ENCODE measurements at places on chromosomes 1 and 21. TPM values are rescaled to one million over a fixed set of nuclear protein-coding genes. Genes with fewer than 3 reads are reported as not detected.

DNA sequence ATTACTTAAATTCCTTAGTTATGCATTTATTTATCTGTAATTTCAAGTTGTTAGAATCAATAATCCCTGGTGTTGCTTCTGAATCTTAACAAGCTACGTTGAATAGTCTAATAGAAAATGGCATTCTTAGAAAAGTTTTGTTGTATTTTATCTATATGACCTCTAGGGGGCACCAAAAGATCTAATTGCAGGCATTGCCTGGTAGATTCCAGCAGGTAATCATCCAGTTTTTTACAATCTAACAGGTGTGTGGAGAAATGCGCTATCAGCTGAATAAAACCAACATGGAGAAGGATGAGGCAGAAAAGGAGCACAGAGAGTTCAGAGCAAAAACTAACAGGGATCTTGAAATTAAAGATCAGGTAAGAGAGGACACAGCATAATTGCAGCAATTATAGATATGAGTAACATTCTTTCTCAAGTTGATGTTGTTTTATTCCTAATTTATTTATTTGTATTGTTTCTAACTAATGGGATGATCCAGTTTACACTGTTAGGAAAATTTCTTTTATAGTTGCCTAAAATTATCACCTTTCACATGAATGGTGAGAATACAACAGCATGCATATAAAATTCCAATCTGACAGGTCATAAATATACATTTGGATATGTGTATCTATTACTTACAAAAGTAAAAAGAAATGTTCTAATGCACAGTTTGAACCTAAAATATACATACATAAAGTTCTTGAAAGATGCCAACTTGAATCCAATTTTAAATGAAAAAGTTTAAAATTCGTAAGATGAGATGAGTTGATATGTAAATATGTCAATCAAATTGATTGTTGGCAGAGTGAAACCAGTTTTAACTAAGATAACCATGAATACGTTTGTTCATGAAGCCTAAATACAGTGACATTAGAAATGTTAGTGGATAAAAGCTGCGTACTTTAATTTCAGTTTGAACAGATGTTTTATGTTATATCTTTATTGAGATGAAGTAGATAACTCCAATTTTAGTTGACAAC is 88.4 kb downstream of the SDCCAG8 start:
- H3K4me1 ChIP-seq: peaks cover 17% of the 10 kb centered on the region
- no peak overlapping the region for H3K27ac ChIP-seq
- H3K36me3 ChIP-seq: peaks cover 3% of the 10 kb centered on the region
- H3K27me3 ChIP-seq: no peaks in the 10 kb centered on the region
- H3K4me3 ChIP-seq: no peak overlapping the region
- peak; percentile 51 for DNase-seq

GRCh38 chr1:93502571-93502970 is 54.7 kb downstream of the FNBP1L start:
- H3K27ac ChIP-seq: no peak overlapping the region
- H3K27me3 ChIP-seq: no peaks in the 10 kb centered on the region
- DNase-seq: no peak
- H3K4me1 ChIP-seq: peaks cover 4% of the 10 kb centered on the region
- no peaks in the 10 kb centered on the region for H3K36me3 ChIP-seq

GRCh38 chr1:81848880-81849682 is 48.3 kb downstream of the ADGRL2 start:
- H3K36me3 ChIP-seq: no peaks in the 10 kb centered on the region
- no peaks in the 10 kb centered on the region for H3K27me3 ChIP-seq
- no peaks in the 10 kb centered on the region for H3K4me1 ChIP-seq
- no peak overlapping the region for H3K4me3 ChIP-seq

GRCh38 chr1:21490774-21491487 is 18.3 kb upstream of the ALPL start:
- H3K4me3 ChIP-seq: no peak overlapping the region
- H3K27me3 ChIP-seq: peaks cover 7% of the 10 kb centered on the region
- peak; percentile 30 for DNase-seq
- H3K4me1 ChIP-seq: no peaks in the 10 kb centered on the region
- H3K36me3 ChIP-seq: no peaks in the 10 kb centered on the region

- peaks cover 5% of the 10 kb centered on the region for H3K4me1 ChIP-seq
- no peaks in the 10 kb centered on the region for H3K27me3 ChIP-seq
- no peak overlapping the region for H3K4me3 ChIP-seq
- H3K27ac ChIP-seq: no peak overlapping the region
- DNase-seq: no peak
These were observed 123.1 kb upstream of the ZBTB40 start for GRCh38 chr1:22328331-22329147.

- no peaks in the 10 kb centered on the region for H3K4me1 ChIP-seq
- no peaks in the 10 kb centered on the region for H3K27me3 ChIP-seq
- DNase-seq: no peak
- no peak overlapping the region for H3K4me3 ChIP-seq
- H3K27ac ChIP-seq: no peak overlapping the region
These were observed 237.6 kb downstream of the SDCCAG8 start for GRCh38 chr1:243493156-243494129.

GRCh38 chr1:111973150-111973790 is 16.2 kb downstream of the KCND3 start:
- H3K4me3 ChIP-seq: no peak overlapping the region
- no peaks in the 10 kb centered on the region for H3K4me1 ChIP-seq
- DNase-seq: no peak
- H3K27me3 ChIP-seq: no peaks in the 10 kb centered on the region
- no peak overlapping the region for H3K27ac ChIP-seq

- H3K27me3 ChIP-seq: no peaks in the 10 kb centered on the region
- peak overlapping the region; percentile 11 for H3K27ac ChIP-seq
- H3K4me3 ChIP-seq: no peak overlapping the region
- peaks cover 13% of the 10 kb centered on the region for H3K4me1 ChIP-seq
- H3K36me3 ChIP-seq: no peaks in the 10 kb centered on the region
These were observed 918.2 kb upstream of the ADGRL2 start for GRCh38 chr1:80882553-80882952.

- H3K36me3 ChIP-seq: no peaks in the 10 kb centered on the region
- H3K4me3 ChIP-seq: no peak overlapping the region
- no peak for DNase-seq
- H3K4me1 ChIP-seq: no peaks in the 10 kb centered on the region
These were observed 839.4 kb upstream of the ADAMTS5 start for GRCh38 chr21:27806281-27806680.

DNA sequence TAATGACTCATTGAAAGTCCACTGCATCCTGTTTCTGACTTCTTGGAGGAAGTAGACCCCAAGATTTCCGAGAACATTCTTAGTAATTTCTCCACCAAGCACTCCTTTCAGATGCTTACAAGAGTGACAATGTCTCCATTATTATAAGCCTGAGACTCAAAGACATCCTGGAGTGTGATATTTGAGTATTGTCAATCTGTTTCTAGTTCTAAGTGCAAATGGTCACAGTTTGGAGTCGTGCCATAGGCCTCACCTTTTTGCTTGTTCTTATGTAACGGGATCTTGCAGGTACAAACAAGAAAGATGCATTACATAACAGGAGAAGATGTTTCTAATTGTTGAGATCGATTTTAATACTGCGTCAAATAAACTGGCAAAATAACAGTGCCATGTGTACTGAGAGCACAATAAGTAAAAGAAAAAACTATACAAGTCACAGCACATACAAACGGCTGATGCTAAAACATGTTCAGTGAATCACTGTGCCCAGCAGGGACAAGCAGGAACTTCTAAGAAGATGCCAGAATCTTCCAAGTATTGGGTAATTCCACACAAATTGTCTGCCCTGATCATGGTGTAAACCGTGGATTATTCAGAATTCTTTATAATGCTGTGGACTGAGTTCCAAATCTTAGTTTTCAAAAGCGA is 54.1 kb downstream of the CD2 start:
- H3K27ac ChIP-seq: no peak overlapping the region
- peaks cover 9% of the 10 kb centered on the region for H3K27me3 ChIP-seq
- no peaks in the 10 kb centered on the region for H3K36me3 ChIP-seq
- no peak for DNase-seq
- H3K4me1 ChIP-seq: no peaks in the 10 kb centered on the region

- no peaks in the 10 kb centered on the region for H3K27me3 ChIP-seq
- H3K36me3 ChIP-seq: no peaks in the 10 kb centered on the region
- H3K4me3 ChIP-seq: no peak overlapping the region
These were observed 8.9 kb upstream of the ZNF326 start for GRCh38 chr1:89986020-89986419.

GRCh38 chr1:54500107-54500431 is 48.0 kb upstream of the ACOT11 start:
- H3K4me3 ChIP-seq: no peak overlapping the region
- H3K4me1 ChIP-seq: peaks cover 4% of the 10 kb centered on the region
- DNase-seq: no peak
- H3K36me3 ChIP-seq: no peaks in the 10 kb centered on the region

DNA sequence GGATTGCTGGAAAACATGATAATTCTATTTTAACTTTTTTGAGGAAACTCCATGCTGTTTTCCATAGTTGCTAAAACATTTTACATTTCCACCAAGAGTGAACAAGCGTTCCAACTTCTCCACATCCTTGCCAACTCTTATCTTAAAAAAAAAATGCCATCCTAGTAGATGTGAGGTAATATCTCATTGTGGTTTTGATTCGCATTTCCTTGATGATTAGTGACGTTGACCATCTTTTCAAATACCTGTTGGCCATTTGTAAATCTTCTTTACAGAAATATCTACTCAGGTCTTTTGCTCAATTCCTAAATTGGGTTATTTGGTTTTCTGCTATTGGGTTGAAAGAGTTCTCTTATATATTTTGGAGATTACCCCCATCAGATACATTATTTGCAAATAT is 77.4 kb upstream of the CLDN14 start:
- no peak overlapping the region for H3K27ac ChIP-seq
- H3K36me3 ChIP-seq: no peaks in the 10 kb centered on the region
- peaks cover 11% of the 10 kb centered on the region for H3K27me3 ChIP-seq
- H3K4me1 ChIP-seq: peaks cover 4% of the 10 kb centered on the region
- DNase-seq: no peak

GRCh38 chr1:84737590-84737989 is 47.3 kb upstream of the SSX2IP start:
- H3K4me1 ChIP-seq: no peaks in the 10 kb centered on the region
- DNase-seq: peak; percentile 54
- H3K36me3 ChIP-seq: no peaks in the 10 kb centered on the region

DNA sequence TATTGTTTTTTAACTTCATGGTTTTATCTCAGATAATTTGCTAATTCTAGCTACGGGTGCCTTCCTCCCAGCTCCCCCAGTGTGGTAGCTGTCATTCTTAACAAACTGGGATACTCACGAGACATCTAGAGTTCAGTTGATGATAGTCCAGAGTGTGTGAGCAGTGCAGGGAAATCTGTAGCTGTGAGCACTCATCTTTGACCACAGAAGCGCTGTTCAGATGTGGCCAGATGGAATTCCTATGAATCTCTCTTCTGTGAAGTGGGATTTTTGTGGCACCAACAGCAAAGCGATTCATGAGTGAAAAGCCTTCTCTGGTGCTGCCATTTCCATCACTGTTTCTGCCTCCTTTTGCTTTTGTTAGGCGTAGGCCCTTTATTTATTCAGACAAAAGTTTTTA is 125.1 kb downstream of the NFIA start:
- no peak overlapping the region for H3K27ac ChIP-seq
- H3K27me3 ChIP-seq: no peaks in the 10 kb centered on the region
- H3K36me3 ChIP-seq: no peaks in the 10 kb centered on the region
- no peak for DNase-seq
- H3K4me3 ChIP-seq: no peak overlapping the region
- no peaks in the 10 kb centered on the region for H3K4me1 ChIP-seq

DNA sequence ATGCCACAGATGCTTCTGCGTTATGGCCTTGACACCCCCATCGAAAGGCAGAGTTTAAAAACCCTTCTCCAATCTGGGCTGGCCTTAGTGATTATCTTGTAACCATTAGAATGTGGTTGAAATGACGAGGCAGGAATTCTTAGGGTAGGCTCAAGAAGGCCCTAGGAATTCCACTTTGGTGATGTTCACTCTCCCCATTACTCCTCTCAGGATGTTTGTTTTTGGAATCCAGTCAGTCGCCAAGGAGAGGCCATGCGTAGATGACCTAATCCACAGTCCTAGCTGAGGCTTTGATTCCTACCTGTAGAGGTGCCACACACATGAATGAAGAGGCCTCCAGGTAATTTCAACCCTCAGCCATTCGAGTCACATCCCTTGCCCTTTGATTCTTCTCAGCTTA is 318.2 kb downstream of the NEGR1 start:
- no peaks in the 10 kb centered on the region for H3K36me3 ChIP-seq
- H3K27me3 ChIP-seq: no peaks in the 10 kb centered on the region
- H3K4me3 ChIP-seq: no peak overlapping the region
- no peak overlapping the region for H3K27ac ChIP-seq
- H3K4me1 ChIP-seq: no peaks in the 10 kb centered on the region
- DNase-seq: no peak

- no peaks in the 10 kb centered on the region for H3K36me3 ChIP-seq
- no peaks in the 10 kb centered on the region for H3K27me3 ChIP-seq
- peaks cover 18% of the 10 kb centered on the region for H3K4me1 ChIP-seq
These were observed 1.1 kb upstream of the RPRD2 start for GRCh38 chr1:150362721-150363425.

- no peak for DNase-seq
- H3K27me3 ChIP-seq: no peaks in the 10 kb centered on the region
- no peaks in the 10 kb centered on the region for H3K4me1 ChIP-seq
- H3K36me3 ChIP-seq: no peaks in the 10 kb centered on the region
These were observed 51.2 kb downstream of the TLR5 start for GRCh38 chr1:223091896-223092295.

GRCh38 chr21:27582246-27582947 is 615.5 kb upstream of the ADAMTS5 start:
- H3K27me3 ChIP-seq: no peaks in the 10 kb centered on the region
- no peak for DNase-seq
- no peaks in the 10 kb centered on the region for H3K4me1 ChIP-seq
- no peak overlapping the region for H3K27ac ChIP-seq

DNA sequence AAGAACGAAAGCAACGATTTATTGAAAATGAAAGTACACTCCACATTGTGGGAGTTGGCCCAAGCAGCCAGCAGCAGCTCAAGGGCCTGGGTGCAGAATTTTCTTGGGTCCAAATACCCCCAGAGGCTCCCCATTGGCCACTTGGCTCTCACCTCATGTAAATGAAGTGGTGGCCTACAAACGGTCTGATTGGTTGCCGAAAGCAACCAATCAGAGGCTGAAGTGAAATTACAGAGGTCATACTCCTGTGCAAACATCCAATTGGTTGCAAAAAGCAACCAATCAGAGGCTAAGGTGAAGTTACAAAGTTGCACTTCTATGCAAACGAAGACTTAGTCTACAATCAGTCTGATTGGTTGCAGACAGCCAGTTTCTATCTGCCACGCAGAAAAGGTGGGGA is 31.9 kb downstream of the FAM163A start:
- H3K27ac ChIP-seq: no peak overlapping the region
- H3K4me3 ChIP-seq: no peak overlapping the region
- peaks cover 3% of the 10 kb centered on the region for H3K27me3 ChIP-seq

Gene BCAN
- not detected for total RNA-seq

Gene FUBP1
- total RNA-seq: 166 TPM

Gene IBA57
- 7.7 TPM for total RNA-seq

Gene UTS2
- total RNA-seq: not detected

Gene CIART
- total RNA-seq: 2.4 TPM

Gene PTPN14
- 93.0 TPM for total RNA-seq

Gene INPP5B
- 14.7 TPM for total RNA-seq

Gene RAD54L
- total RNA-seq: 18.9 TPM

Gene DOCK7
- total RNA-seq: 38.8 TPM

Gene SLC35E2B
- total RNA-seq: 51.2 TPM

Gene CACNA1E
- total RNA-seq: not detected

Gene ECE1
- 496 TPM for total RNA-seq

Gene NES
- total RNA-seq: 269 TPM

Gene LIN28A
- not detected for total RNA-seq

Measured in endothelial cell of umbilical vein (primary cell).